ENCODE measurements at places on chromosomes 3 and 15. TPM values are rescaled to one million over a fixed set of nuclear protein-coding genes. Genes with fewer than 3 reads are reported as not detected.

GRCh38 chr15:25862472-25863110 lies 536 bp downstream of the ATP10A start:
- no peak for DNase-seq

DNA sequence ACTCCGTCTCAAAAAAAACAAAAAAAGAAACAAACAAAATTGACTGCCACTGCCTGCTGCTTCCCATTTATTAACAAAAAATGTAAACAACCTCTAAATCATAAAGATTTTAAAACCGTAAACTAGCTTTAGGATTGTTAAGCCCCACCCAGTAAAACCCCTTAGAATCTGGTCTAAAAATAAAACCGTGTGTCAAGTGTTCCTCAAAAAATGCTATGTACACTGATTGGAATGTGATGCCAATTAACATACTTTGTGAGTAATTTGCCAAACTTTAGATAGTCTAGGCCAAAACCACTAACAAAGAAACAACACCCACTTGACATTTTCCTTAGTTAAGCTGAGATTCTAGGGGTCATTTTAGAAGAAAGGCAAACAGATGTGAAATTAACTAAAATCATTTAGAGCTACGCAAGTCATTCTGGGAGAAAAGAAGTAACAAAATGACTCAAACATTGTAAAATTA lies 5.3 kb downstream of the RAF1 start:
- DNase-seq, result no peak

- DNase-seq, result no peak
Measured at GRCh38 chr3:51982352-51982837, 940 bp upstream of the ACY1 start.

GRCh38 chr15:38091078-38091645 lies 156.7 kb downstream of the TMCO5A start:
- DNase-seq, result no peak

DNA sequence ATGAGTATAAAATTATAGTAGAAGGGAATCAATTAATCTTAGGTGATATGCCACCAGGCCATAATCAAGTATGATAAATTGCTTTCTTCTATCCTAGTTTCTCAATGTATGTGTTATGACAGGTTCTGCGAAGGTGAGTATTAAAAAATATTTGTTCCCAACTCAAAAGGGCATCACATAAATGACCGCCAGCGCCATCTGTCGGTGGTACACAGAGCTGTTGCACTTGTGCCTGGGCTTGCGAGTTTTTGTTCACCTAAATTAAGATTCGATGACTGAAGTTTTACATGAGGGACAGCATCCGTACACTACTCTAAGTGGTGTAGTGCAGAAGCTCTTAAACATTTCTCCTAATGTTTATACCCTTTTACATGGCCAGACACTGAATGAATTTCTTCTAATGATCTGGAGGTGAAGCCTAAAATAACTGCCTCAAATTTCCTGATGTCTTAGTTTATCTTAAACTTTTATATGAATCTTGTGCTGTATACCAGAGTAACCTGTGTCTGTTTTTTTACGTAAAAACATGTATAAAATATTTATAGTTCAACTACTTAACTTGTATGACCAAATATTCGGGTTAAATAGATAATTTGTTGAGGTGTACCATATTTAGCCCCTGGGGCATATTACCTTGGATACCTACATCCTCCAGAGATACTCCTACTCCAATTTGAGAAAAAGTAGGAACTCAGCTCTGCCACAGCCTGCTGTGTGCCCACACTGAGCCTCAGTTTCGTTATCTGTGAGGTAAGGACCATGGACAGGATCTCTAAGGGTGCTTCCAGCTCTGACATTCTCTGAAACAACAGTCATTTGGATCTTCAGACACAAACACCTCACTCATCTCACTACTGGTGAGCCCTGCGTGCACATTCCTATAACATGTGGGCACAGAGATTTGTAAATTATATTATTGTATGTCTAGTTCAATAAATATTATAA lies 365.6 kb downstream of the MAGI1 start:
- no peak for DNase-seq

DNA sequence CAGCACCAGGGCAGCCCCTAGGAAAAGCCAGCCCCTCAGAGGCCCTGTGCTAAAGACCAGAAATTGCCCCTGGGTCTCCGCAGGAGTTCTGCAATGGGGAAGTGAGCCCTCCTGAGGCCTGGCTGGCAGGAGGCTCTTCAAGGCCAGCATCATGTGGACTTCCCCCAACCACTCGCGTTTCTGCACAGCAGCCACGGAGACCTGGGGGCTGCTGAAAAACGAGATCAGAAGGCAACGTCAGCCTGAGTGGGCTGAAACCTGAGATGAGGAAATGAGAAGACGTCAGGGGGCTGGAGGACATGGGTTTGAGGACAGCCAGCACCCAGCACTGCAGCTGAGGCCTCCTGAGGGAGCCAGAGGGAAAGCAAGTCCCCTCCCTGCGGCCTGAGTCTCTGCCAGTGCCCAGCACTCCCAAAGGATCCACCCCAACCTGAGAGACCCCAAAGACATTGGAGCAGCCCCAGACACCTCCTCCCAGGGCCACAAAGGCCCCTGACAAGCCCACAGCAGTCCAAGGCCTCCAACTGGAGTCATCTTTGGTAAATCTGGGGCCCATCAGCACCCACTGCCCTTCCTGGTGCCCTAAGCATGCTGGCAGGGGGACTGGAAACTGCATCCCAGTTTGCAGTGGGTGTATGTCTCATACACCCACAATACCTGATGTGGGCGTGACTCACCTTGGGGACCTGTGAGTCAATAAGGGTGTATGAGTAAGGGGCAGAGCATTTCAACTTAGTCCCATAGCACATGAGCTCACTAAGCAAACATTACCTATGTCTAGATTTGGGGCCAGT lies 29.2 kb upstream of the CYP11A1 start:
- DNase-seq, result no peak

GRCh38 chr3:123284399-123285010 lies 82.8 kb downstream of the SEC22A start:
- DNase-seq, result no peak

- DNase-seq, result no peak
Measured at GRCh38 chr3:190701096-190701532, 161.4 kb downstream of the GMNC start.

DNA sequence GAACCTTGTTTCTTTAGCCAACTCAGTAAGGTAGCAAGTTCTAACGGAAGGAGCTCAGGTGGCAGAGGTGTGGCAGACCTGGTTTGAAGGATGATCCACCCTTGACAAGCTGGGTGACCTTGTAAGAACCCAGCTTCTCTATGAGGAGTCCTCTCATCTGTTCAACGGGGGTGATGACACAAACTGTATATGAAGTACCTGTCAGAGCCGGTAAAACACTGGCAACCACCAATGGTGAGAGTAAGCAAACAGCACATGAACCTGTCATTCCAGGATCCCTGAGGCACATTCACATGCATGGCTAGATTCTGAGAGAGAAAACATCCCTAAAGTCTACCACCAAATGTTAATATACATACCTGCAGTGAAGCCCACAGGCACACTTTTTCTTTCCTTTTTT lies 2.4 kb downstream of the SCAP start:
- DNase-seq, result no peak

- DNase-seq, result peak; percentile 25
Measured at GRCh38 chr3:167783781-167784180, 48.3 kb downstream of the SERPINI1 start.

DNA sequence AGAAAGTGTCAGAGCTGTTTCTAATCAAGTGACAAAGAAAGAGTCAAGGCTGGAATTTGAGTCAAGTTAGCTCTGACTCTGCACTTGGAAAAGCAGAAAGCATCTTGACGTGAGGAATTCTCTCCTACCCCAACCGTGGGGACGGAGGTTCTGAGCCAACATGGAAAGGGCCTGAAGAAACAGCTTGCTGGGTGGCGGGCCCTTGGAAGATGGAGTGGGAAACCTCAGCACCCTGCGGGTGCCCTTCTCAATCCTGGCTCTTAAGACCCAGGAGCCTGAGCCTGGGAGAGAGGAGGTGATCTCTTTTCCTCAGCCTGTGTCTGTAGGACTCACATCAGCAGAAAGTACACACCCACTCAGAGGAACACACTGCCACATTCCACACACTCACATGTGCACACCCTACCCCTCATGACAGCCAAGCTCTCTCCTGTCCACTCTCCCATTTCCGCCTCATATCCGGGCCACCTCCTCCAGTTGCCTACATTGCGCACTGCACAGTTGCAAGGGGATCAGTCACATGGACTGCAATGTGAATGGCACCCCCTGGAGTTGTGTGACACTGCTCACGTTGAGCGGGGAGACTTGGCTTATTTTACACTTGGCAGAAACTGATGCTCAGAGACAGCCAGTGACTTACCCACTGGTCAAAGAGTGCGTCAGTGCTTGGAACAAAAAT lies 101.5 kb upstream of the SLC6A6 start:
- peak; percentile 31 for DNase-seq

The COX17 gene
- total RNA-seq, result 16.8 TPM

The IL12A gene
- 0.47 TPM for total RNA-seq

The BUB1B gene
- 6.6 TPM for total RNA-seq

The KLF15 gene
- 2.8 TPM for total RNA-seq

The TTLL13 gene
- 0.31 TPM for total RNA-seq

The GRAMD1C gene
- total RNA-seq, result 5.0 TPM

The SLC15A2 gene
- 10.0 TPM for total RNA-seq

Measured in occipital lobe (tissue), 3 donors.